ENCODE measurements at places on chromosomes 2 and 18.

DNA sequence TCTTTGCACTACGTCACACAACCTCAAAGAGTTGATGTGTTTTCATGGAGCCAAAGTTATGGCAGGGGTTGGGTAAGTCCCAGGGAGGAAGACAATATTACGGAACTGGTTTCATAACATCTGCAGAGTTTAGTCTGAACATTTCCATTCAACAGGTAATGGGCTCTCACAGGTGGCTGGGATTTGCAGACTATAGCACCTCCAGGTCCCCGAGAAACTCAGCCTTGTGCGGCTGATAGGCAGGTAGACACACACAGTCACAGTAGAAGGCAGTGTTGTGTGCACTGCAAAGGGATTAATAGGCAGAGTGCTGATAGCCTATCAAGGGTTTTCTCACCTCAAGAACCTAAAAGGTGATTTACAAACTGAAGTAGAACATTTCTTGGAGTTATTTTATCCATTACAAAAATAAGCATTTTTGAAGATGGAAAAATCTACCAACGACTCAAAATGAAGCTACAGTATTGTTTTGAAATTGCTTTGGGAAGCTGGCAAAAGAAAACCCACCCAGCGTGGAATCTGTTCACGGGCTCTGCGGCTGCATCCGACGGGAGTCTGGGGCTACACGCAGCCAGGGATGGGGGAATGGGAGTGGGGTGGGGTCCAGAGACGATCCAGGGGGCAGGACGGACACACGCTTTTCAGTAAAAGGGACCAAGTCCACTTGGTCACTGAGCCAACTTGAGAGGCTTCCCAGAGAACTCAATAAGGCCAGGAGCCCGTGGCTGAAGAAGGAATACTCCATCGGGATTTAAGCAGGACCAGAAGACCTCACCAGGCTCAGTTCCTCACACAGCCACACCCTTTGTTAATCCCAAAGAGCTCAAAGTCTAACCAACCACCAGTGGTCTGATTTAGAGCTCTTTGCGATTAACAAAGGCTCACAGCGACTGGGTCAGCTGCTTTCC is 82.9 kb downstream of the CHRNA1 start:
- no peak for DNase-seq

- DNase-seq: no peak
Measured at GRCh38 chr2:41836948-41837347, 210.9 kb upstream of the PKDCC start.

DNA sequence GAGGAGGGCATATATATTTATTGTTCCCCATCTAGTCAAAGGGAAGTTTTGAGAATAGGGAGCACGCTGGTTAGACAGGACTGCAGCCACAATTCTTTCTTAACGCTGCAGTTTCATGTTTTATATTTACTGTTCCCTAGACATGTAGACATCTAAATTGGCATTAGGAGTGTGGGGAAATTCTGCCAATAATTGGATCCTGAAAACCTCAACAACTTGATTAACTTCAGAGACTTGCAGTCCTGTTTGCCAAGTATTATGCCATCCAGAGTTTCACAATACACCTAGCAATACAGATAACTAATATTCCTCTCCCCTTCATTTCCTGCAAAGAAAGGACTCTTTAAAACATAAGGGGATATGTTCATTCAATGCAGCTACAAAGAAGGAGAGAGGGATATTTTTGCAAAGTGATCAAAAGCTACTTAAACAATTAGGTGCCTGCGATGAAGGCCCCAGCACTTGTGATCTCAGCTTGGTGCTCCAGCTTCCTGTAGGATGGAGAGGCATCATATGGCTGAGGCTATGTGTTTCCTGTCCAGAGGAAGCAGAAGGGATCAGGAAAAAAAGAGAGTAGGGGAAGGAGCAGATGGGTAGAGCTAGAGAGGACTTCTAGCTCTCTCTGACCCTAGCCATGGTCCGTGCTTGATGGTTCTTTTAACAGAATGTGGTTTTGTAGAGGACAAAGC is 264.4 kb downstream of the MTX2 start:
- no peak for DNase-seq

DNA sequence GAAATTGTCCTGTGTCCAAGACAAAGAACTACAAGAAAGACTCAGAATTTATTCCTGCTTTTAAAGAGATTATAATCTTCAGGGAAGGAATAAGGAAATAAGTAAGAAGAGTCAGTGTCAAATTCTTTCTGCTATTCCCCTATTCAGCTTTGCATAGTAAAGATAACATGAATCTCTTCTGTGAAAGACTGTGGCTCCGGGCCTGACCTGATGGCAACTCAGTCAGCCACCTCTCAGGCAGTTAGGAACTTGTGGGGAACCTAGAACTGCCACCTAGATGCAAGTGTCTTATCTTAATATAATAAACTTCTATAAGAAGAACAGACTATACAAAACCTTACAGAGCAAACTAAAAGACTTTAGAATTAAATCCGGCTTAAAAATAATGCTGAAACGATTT is 382.0 kb downstream of the RAD51AP2 start:
- no peak for DNase-seq

DNA sequence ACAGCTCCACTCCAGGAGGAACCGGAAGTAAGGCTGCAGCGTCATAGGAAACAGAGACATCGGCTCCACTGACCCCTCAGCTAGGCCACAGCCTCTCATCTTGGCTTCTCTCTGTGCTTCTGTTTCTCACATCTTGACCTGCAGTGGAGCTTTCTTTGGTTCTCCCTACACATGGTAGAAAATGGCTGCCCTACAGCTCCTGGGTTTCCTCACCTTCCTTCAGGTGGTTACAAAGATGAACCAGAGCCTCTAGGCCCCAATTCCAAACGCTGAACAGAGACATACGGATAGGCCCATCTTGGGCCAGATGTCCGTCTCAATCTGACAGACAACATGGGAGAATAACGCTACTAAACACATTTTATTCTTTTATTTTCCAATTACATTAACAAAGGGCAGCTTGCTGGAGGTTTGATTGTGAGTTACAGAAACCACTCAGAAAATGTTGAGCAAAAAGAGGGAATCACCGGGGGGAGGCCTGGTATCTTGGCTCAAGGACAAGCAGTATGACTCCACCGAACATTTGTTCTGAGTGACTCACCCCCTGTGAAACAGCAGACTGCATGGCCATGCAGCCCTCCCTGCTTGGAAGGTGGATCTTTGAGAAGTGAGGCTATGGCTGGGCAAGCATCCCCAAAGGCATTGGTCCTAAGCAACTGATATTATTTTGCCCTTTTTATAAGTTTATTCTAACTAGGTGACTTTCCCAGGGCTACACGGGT is 303.5 kb downstream of the CDCA7 start:
- DNase-seq: no peak

- no peak for DNase-seq
Measured at GRCh38 chr2:74292751-74293150, 50.5 kb downstream of the SLC4A5 start.

GRCh38 chr2:104929663-104930062 is 75.7 kb downstream of the POU3F3 start:
- DNase-seq: no peak

- no peak for DNase-seq
Measured at GRCh38 chr18:63992751-63993150, 22.9 kb downstream of the SERPINB8 start.

- no peak for DNase-seq
Measured at GRCh38 chr2:145759228-145759915, 1239.5 kb upstream of the ZEB2 start.

DNA sequence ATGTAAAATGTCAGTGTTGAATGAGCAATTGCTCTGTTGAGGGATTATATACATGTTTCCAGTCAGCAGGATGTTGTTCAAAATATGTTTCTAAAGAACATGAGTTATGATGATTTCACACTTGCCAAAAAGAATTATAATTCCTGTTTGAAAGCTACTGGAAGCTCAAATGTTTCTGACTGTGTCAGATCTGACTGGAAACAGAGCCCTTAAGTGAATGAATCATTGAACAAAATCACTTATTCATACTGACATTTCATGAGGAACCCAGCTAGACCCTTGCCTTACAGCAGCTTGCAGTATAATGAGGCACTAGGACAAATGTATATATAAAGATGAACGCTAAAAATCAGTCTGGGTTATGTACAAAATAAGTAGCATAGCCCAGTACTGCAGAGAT is 35.4 kb upstream of the ITGAV start:
- DNase-seq: no peak

DNA sequence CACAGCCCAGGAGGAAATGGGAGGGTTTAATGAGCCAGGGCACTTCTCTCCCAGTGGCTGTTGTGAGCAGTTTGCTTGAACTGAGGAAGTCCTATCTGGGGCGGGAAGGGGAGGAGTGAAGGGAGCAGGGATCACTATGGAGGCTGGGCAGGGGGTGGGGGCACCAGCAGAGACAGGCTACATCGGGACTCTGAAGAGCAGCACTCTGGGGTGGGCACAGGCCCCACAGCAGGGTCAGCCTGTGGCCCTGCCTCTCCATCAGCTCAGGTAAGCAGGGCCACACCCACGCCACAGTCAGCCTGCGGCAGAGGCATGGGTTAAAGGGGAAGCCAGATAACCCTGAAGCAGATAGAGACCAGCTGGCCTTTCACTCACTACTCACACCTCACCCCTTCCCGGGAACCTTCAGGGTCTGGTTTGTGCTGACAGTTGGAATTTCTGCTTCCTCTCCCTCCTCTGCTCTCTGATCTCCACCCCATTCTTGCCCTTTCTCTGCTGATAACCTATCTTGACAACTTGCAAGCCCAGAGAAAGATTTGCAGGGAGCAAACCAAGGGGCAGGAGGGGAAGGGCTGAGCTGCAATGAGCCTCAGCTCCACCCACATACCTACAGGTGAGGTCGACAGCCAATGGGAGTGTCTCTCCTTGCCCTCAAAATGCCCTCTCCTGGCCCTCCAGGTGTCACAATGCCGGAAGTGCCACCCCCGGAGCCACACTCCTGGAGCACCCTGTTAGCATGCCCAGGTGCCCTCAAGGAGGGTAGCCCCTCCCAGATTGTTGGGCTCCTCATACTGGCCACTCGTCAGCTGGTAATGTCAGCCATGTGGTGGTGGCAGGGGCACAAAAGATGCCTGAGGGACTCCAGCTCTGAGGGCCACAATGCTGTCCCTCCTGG is 3.7 kb downstream of the SIGLEC15 start:
- no peak for DNase-seq

DNA sequence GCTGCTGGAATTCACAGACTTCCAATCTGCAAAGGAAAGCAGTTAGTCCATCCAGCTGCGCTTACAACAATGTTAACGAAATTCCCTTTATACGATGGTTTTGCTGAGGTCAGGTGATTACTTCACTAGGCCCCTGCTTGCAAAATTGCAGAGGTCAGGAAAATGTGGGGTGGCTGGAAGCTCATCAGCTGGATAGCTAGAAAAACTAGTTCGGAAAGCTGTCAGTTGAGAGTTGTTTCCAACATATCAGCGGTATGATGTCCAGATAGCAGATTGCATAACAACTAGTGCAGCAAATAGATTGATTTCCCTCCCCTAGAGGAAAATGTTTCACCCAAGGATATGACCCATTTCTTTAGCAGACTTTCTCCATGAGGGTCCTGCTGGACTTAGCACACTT is 2021.1 kb upstream of the CELF4 start:
- DNase-seq: no peak

DNA sequence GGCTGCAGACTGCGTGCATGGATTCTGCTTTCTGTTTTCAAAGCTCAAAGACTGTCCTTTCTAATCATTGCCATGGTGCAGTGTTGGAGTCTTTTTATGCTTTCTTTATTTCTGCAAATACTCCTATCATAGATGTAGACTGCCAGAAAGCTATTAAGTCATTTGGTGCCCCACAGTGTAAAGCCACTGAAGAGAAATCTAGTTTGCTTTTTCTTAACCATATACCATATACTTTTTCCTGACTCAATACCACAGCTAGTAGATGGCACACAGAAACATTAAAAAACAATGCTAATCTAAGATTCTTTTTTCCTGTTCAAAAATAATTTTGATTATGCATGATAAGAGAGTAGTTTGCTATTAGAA is 109.9 kb upstream of the RAB27B start:
- no peak for DNase-seq

- DNase-seq: no peak
Measured at GRCh38 chr18:31498574-31499524, 872 bp downstream of the DSG2 start.

DNA sequence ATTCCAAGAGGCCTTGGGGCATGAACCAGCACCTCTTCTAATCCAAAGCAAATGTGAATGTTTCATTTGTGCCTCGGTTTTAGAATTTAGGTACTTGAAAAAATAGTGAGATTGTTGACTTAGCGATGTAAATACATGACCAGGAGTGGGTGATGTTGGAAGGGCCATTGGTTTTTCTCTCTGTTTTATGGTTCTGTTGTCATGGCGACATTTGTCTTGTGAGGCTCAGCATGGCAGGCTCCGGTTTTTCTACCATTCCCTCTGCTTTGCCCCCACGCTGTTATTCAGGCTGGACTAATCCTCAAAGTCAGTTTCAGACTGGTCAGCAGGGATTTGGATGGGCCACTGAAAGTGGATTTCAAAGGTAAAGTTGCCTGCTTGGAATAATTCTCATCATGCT is 255.4 kb downstream of the ALPK2 start:
- DNase-seq: no peak

- no peak for DNase-seq
Measured at GRCh38 chr18:3093624-3094337, 80.8 kb upstream of the LPIN2 start.

DNA sequence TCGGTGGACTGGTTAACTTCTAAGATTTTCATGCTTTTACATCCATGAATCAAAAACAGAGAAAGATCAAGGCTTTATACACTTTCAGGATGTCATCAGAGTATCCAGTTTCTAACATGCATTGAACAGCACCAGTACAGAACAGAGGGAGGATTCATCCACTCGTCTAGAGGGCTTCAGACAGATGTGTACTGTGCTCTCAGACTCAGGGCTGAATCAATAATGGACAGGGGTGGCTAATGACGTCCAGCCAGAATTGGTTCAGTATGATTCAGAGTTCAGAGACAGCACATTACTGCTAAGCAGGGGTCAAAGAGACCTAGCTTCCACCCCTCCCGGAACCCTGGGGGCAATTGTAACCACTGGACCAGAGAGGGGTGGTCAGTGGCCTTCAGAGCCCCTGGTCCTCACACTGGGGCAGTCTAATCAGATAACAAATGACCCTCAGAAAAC is 37.3 kb downstream of the RNU4ATAC start:
- no peak for DNase-seq

DNA sequence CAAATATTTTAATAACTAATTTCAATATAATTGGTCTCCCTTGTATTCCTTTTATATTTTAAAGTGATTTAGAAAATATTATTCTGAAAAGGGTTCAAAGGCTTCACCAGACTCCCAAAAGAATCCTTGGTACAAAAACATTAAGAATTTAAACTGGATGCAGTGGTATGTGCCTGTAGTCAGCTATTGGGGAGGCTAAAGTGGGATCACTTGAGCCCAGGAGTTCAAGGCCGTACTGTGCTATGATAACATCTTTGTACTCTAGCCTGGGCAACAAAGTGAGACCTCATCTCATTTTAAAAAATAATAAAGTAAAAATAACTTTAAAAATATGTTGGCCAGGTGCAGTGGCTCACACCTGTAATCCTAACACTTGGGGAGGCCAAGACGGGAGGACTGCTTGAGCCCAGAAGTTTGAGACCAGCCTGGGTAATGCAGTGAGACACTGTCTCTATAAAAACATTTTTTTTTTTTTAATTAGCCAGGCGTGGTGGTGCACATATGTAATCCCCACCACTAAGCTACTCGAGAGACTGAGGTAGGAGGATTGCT is 14.7 kb downstream of the NCL start:
- no peak for DNase-seq
